ENCODE measurements at places on chromosomes 3 and 15. TPM values are rescaled to one million over a fixed set of nuclear protein-coding genes. Genes with fewer than 3 reads are reported as not detected.
A peak's percentile ranks its signal among the peaks of the same experiment; 100 is the strongest.

C2CD4A gene
- polyA plus RNA-seq: under 0.01 TPM

EXD1 gene
- polyA plus RNA-seq: 0.03 TPM

ST8SIA2 gene
- polyA plus RNA-seq: 0.23 TPM

BCL2A1 gene
- polyA plus RNA-seq: 19.4 TPM

SEMA5B gene
- 0.52 TPM for polyA plus RNA-seq

TTBK2 gene
- 1.8 TPM for polyA plus RNA-seq

WDR93 gene
- polyA plus RNA-seq: 0.04 TPM

C3orf80 gene
- polyA plus RNA-seq: under 0.01 TPM

QRICH1 gene
- polyA plus RNA-seq: 18.0 TPM

C3orf49 gene
- not detected for polyA plus RNA-seq

DNA sequence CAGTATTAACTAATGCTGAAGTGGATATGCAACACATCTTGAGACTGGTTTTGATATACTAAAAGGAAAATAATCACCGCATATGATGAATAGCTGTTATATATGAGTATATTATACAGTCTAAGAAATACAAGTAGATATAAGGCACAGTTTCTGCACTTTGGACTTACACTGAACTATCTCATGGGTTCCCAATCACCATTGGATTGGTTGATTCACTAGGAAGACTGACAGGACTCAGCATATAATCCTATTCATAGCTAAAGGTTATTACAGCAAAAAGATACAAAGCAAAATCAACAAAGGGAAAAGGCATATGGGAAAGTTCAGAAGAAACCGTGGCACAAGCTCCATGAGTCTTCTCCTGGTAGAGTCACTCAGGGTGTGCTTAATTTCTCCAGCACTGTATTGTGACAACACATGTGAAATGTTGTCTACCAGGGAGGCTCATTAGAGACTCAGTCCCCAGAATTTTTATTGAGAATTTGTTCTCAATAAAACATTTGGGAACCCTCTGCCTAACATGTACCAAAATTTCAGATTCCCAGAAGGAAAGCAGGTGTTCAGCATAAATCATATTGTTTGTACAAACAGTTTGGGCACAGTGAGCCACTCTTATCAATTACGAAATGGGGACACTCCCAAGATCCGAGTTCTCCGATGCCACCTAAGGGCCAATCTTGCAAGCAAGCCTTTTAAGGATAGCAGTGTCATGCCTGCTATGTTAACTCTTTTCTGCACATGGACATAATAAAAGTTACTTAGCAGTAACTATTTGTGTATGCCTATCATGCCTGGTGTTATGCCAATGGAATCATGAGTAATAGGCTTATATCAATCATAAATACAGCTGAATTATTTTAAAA lies 26.8 kb downstream of the CMC1 start:
- DNase-seq: no peak

DNA sequence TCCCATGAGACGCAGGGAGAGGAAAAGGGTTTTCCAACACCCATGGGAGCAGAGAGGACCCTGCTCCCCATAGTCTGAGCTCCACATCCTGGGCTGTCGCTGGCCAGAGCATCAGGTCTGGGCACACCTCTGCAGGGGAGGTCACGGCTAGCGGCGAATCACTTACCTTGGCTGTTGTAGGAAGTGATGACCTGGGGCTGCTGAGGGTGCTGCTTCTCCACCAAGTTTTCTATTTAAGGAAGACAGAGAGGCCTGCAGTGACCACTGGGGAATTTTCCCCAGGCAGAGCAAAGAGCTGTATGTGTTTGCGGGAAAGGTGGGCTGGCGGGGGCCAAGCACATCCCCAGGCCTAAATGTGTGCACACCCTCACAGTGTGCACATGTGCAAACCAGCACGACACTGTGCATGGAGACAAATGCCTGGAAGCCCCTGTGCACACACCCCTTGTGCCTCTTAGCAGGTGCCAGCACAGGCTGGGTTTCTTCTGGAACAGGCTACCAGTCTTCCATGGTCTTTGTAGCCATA lies 7.6 kb downstream of the KY start:
- DNase-seq: no peak

- DNase-seq: no peak
Measured at GRCh38 chr3:38221005-38221404, 44.6 kb upstream of the SLC22A13 start.

DNA sequence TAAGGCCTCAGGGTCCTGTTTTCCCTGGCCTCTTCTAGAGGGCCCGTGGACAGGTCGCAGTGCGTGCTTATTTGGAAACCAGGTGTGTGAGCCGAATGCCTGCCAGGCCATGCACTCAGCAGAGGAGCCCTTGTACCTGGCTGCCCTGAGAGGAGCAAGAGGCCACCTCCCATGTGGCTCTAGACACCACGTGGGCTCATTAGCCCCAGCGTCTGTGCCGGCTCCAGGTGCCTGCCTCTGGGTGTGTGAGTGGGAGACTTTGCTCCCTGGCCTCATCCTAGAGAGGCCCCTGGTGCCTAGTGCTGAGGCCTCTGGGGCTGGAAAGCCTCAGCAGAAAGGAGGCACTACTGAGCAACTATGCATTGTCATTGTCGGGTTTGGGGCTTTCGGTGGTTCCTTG lies 50.4 kb downstream of the KLF13 start:
- DNase-seq: no peak

DNA sequence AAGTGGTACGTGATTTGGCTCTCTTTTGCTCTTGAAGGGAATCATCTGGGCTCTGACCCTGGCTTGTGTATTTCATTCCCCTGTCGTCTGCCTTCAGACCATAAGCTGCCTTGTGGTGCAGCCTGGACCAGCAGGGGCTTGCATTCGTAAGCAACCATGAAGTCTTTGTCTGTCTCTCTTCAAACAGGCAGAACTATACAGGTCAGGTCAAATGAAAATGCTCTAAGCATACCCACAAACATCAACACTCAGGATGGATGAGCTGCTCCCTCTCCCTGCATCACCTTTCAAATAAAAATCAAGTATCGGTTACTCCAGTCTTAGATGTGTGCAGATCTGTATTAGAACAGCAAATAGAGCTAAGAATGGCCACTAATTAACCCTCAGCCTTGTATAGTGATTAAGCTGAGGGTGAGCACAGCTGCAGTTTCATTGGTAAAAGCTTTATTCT lies 268.6 kb upstream of the UBE2E1 start:
- DNase-seq: no peak

- DNase-seq: no peak
Measured at GRCh38 chr3:172009803-172010202, 29.6 kb upstream of the FNDC3B start.

GRCh38 chr3:139312959-139313358 lies 30.9 kb upstream of the MRPS22 start:
- DNase-seq: no peak

DNA sequence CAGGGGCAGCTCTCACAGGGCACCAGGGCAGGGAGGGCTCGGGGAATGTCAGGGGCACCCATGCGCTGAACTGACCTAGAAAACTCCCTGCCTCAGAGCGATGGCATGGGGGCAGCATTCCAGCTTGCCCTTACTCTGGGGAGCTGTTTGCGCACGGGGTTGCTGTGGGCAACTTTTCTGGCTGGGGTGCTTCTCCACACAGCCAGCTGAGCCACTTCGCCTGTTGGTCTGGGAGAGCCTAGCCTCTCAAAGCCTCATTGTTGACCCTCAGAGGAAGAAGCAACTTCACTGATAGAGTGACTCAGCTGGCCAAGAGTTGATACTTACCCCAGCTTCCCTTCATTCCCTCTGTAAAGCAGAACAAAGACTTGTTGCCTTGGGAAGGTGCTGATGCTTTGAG lies 42.6 kb upstream of the MRPS22 start:
- DNase-seq: no peak

DNA sequence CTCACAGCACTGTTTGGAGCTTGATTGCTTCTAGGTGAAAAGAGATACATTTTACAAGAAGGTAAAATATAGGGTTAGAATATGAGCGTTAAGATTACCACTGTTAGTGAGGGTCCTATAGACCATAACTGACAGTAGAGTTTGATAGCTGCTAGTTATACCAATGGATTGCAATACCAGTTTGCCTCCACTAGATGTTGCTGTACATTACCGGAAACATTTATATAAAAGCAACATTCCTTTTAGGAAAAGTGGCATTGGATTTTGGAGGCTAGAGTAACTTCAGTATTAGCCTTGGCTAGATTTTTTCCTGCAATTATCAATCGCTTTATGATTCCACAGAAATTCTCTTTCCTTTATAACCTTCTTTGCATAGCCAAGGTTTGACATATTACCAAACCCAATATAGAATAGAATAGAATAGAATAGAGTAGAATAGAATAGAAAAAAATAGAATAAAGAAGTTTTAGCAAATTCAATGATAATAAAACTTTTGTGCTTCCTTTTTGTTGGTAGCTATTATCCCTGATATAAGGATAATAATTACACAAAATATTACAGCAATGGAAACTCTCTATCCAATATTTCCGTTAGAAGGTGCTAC lies 1093.6 kb upstream of the ALCAM start:
- DNase-seq: no peak

GRCh38 chr15:87767516-87767915 lies 489.0 kb downstream of the NTRK3 start:
- DNase-seq: no peak

DNA sequence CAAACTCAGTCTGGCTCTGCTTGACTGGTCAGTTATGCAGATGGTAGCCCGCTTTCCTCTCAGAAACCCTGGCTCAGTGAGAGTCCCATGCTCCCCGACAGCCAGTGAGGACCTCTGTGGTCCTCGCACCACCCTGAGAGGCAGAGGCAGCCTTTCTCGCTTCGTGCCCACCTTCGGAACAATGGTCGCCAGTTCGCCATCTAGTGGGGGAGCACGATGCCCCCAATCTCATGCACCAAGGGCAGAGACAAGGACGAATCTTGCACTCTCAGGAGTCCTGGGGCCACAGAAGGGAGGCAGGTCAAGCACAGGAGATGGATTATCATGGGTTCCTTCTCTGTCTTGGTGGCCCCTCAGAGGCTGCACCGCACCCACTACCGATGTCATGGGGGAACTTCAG lies 75.2 kb downstream of the RHCG start:
- DNase-seq: no peak

- peak; percentile 58 for DNase-seq
Measured at GRCh38 chr3:48431224-48432029, 1.5 kb upstream of the PLXNB1 start.

DNA sequence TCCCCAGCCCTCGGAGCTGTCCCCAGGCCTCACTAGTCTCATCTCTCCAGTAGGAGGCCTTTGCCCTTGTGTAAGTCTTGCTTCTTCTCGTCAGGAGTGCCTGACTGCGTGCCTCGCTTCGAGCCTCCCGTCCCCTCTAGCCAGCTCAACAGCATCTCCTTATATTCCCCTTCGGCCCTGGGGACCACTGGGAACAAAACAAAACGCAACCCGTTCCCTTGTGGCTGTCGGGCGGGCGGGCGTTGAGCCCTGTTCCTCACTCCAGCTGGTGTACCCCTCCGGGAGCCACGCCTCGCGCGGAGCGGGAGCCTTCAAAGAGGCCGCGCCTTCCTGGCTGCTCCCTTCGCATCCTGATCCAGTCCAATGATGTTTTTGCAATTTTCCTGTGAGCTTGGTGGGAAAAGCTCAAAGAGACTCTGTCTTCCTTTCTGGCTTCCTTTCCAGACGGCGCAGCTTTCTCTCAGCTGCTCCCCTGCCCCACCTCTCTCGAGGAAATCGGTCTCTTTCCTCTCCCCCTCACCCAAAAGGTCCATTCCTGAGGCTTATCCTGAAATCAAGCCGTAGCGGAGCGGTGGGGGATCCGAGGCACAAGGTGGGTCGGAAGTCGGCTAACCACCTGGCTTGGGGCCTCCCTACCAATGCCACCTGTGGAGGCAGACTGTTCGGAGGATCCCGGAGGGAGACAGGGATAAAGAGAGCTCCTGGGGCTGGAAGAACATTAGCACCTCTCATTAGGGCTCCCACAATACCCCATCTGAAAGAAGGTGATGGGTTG lies 33.4 kb upstream of the SRP14 start:
- DNase-seq: no peak

DNA sequence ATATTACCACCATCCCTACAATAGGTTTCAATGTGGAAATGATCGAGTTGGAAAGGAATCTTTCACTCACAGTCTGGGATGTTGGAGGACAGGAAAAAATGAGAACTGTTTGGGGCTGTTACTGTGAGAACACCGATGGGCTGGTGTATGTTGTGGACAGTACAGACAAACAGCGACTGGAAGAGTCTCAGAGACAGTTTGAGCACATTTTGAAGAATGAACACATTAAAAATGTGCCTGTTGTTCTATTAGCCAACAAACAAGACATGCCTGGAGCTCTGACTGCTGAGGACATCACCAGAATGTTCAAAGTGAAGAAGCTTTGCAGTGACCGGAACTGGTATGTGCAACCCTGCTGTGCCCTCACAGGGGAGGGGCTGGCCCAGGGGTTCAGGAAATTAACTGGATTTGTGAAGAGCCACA lies 510 bp downstream of the ARL14 start:
- DNase-seq: no peak

GRCh38 chr3:128007033-128007424 lies 45.2 kb upstream of the SEC61A1 start:
- DNase-seq: peak; percentile 11

DNA sequence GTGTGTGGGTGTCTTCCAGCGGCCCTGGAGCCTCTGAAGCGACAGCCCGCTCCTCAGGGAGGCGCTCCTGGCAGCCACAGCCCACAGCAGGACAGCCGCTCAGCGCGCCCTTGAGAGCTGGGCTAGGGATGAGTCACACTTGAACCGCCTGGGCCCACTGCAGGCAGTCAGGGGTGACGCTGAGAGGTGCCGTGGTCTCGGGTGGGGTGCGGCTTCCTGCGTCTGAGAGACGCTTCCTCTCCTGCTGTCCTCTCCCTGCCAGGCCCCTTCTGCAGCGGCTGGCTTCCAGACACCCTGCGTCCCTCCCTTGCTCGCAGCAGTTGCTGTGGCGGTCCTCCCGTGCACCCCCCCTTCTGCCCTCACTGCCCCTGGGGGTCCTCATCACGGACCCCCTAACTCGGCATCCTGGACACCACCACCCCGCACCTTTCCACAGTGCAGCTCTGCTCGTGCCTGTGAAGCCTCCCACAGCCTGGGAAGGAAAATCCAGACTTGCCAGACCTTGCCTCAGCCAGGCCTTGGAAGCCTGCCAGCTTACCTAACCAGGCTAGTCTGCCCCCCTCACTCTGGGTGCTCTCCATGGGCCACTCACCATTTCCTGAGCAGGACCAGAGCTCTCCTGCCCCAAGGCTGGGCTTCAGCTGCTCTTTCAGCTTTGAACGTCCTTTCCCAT lies 1.1 kb upstream of the SPTBN5 start:
- DNase-seq: peak; percentile 87

DNA sequence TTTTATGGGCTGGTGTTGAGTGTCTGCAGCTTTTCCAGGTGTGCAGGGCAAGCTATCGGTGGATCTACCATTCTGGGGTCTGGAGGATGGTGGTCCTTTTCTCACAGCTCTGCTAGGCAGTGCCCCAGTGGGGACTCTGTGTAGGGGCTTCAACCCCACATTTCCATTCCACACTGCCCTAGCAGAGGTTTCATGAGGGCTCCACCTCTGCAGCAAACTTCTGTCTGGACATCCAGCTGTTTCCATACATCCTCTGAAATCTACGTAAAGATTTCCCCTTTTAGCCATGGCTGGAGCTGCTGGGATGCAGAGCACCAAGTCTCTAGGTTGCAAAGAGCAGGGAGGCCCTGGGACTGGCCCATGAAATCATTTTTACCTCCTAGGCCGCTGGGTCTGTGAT lies 11.6 kb downstream of the RFX7 start:
- DNase-seq: no peak

Measured in sigmoid colon (tissue), 7 donors.